Chondrocyte (in vitro differentiated cells): ENCODE measurements at places on chromosomes 2 and 18. TPM values are rescaled to one million over a fixed set of nuclear protein-coding genes. Genes with fewer than 3 reads are reported as not detected.

GRCh38 chr2:60980071-60980815 is 37.3 kb upstream of the PEX13 start:
- H3K4me3 ChIP-seq = no peak overlapping the region
- no peak for DNase-seq
- H3K4me1 ChIP-seq = no peaks in the 10 kb centered on the region
- H3K27ac ChIP-seq = no peak overlapping the region
- H3K36me3 ChIP-seq = peaks cover 1% of the 10 kb centered on the region

Gene ZDBF2
- 24.8 to 28.9 TPM (median 26.3 TPM) in 3 replicates for total RNA-seq

Gene TCF23
- not detected in 3 replicates for total RNA-seq

- H3K27me3 ChIP-seq = peaks cover 7% of the 10 kb centered on the region
- H3K27ac ChIP-seq = no peak overlapping the region
- no peaks in the 10 kb centered on the region for H3K36me3 ChIP-seq
- no peak overlapping the region for H3K4me3 ChIP-seq
- no peak for DNase-seq
These were observed 351.0 kb upstream of the POU3F3 start for GRCh38 chr2:104502901-104503300.

Gene THSD7B
- total RNA-seq = not detected in 3 replicates
